ENCODE measurements at places on chromosomes 1 and 21.

DNA sequence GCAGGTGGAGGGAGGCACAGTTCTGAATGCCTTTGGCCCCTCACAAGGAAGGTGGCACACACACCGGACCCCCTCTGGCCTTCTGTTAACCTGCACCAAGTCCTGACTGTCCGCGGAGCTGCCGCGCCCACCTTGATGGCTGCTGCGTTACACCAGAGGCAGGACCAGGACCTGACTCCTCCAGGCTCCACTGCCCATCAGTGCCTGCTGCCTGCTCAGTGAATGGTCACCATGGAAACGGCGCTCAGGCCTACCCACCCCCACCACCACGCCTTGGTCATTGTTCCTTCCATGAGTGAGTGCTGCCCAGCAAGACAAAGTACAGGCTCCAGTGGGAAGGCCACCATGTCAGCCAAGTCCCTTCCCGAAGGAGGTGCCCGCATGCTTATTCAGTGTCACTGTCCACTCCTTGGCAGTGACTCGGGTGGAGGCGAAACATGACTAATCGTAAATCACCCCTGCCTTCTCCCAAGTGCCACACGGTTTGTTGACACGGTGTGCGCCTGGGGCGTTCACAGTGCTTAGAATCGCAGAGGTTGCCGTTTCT is 57.3 kb downstream of the SLC37A1 start:
- DNase-seq, result no peak

DNA sequence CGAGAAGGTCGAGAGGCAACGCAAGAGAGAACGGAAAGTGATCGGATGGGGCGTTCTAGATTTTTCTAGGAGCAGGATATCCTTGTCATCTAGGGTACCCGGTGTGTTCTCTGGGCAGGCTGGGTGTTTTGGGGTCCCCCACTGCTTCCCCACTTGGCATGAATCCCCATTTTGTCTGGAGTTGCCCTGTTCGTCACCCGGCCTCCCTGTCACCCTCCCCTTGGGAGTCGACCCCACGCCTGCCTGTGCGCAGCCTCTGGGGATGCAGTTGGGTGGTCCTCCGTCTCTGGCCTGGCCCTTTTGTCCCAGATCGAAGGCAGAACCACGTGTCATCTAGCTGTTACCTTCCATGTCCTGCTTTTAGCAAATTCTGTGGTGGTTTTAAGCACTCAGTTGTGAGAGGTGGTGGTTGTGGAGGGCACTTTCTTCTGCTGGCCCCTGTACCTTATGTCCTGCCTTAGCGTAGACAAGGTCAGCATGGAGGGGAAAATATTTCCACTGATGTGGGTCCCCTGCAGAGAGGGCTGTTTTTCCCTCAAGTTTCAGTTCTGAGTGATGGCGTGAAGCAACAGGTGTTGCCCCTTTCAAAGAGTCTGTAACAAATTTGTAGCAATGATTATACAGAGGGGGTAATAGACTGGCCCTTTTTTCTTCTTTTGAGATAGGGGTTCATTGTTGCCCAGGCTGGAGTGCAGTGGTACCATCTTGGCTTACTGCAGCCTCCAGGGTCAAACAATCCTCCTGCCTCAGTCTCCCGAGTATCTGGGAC is 35.6 kb downstream of the CHAF1B start:
- no peak for DNase-seq

DNA sequence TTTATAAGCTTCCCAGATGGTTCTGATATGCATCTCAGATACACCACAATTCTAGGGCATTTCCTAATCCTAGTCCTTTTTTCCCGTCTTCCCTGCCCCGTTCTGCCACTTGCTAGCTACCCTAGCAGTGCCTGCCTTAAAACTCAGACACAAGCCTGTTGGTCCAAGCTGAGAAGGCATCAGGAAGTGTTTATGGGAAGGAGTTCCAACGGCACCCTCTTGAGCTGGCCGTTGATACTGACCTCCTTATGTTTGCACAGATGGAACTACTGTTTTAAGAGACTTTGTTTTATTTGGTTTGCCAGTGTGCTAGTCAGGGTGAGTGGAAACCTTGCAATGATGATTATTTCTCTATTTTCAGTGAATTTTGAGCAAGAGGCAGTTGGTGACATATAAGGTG is 67.2 kb downstream of the UCK2 start:
- DNase-seq, result no peak

DNA sequence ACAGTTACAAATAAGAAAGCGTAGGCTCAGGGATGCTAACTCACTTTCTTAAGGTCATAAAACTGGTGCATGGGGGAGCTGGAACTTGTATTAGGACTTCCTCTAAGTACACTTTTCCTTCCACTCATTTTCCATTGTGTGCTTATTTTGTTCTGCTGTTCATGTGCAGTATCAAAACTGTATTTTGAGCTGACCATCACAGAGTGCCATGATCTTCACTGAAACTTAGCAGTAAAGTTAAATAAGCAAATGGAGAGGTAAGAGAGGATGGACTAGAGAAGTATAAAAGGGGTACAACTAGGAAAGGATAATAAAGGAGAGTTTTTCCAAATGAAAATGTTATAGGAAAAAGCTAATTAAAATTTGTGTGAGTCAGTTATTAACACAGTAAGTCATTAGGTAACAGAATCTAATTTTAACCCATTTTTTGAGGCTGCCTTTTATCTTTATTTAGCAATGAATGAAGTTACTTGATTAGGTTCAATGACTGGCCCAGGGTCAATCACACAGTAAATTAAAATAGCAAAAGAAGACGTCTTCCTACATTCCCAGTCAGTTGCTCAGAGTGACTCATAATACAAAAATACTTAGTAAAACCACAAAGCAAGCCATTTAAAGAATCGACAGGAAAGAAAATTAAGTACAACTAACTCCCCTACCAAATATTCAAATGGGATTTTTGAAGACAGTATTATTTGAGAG is 165.8 kb upstream of the C1orf105 start:
- no peak for DNase-seq

GRCh38 chr1:33015216-33015615 is 21.5 kb downstream of the AK2 start:
- DNase-seq, result no peak

DNA sequence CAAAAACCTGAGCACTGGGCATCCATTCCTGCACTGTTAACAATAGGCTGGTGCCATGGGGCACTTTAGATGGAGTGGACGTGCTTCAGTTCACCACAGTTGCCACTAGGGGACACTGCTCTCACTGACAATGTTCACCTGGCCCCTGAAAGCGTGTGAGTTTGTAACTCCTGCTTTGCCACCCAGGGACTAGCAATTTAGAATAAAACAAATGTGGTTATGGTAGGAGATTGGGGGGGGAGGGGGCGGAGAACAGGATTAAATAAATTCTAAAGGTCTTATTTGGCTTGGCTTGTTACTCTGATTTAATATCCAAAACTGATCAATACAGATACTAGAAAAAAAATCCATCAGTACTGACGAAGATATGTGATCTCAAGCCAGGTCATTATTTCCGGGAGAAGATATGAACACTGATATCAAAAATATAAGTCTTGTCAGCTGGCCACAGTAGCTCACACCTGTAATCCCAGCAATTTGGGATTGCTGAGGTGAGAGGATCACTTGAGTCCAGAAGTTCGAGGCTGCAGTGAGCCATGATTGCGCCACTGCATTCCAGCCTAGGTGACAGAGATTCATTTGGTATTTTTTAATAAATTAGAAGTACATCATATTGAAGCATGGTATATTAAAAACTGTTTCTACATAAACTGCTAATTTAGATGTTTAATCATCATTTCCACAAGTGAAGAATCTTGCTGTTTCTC is 23.2 kb downstream of the INTS7 start:
- peak; percentile 85 for DNase-seq

GRCh38 chr1:178724728-178725465 is at the start of gene RALGPS2:
RALGPS2 (plus strand) TSS chr1:178725244; CDS start chr1:178776765, 51,521 bp downstream.
- peak; percentile 48 for DNase-seq

- DNase-seq, result no peak
Observed at GRCh38 chr1:41360074-41360785, 1.0 kb upstream of the FOXO6 start.

- DNase-seq, result no peak
Observed at GRCh38 chr1:31782421-31783410, 18.6 kb upstream of the ADGRB2 start.

DNA sequence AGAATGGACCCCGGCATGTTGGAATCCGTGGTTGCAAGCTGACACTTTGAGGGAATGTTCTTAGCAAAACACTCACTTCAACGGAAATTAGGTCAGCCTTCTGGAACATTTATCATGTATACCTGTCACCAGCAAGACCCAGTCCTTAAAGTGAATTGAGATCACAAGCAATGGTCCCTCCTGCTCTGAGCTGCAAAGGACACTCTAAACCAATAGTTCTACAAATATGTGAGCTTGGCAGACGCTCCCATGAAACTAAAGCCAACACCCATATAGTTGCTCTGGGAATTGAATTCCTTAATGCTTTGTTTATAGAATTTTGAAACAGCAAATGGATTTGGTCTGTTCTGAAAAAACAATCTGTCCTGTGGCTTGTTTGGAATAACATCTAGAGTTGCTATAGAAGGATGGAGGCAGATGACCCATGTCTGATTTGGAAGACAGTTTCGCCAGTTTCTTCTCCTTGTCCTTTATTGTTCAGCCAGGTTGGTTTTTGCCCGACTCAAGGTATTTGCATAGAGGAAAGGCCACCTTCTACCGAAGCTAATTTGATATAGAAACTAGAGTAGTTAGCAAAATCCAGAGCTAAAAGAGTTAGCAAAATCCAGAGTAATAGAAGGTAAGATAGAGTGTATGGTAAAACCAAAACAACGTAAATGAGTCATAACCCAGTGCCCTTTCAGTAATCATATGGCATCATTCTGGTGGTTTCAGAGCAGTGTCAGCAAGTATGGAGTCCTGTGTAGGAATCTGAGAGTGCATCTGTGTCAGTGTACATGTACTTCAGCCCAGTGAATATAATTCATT is 236.2 kb downstream of the NFIA start:
- no peak for DNase-seq

- no peak for DNase-seq
Observed at GRCh38 chr21:43654806-43655489, 4.3 kb downstream of the HSF2BP start.

Data from inflammatory macrophage treated with lipopolysaccharide for 1 hour (primary cell).